ENCODE measurements at places on chromosomes 3 and 15.

DNA sequence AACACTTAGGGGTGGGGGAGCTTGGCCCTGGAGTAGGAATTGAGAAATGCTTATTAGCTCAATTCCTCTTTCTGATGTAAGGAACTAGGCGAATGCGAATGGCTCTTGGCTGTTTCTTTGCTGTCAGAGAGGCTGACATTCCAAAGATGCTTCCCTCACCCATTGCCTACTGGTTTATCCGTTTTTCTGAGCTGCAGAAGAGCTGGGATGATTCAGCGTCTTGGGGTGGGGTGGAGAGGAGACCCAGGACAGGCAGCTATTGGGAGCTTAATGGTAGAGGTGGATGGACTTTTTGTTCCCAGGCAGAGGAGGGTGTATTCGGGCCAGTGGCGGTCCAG, 9.8 kb downstream of the PLEKHO2 start:
- DNase-seq, result no peak

DNA sequence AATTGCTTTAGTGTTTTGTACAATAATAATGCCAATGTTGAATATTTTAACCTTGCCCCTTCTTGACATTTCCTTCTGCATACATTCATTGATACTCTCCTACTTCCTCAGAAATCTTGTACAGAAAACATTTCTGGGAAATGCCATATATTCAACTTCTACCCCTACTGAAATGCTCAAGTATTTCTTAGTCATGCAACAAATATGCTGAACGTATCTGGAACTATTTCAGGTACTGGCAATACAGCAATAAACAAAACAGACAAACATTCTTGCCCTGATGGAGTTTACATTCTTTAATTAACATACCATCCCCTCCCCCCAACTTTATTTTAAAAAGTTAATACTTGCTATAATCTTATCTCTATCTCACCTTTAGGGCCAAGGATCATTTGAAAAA, 147.2 kb downstream of the STAG1 start:
- DNase-seq, result no peak

- DNase-seq, result no peak
These were observed 36.7 kb downstream of the FLNB start for GRCh38 chr3:58044691-58045483.

DNA sequence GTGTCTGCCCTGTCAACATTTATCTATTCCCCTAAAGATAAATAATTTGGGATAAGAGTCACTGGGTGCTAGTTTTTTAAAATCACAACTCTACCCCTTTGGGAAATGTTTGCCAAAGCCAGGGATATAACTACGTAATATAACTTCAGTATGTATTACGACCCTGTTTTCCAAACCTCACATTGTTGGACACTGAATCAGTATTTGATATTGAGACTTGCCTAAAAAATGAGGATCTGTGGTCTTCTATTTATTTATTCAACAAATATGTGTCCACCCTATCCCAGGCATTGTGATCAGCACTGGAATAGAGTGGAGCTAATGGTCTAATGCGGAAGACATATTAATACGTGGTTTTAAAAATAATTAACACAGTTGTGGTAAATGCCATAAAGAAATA, 4.5 kb upstream of the MGA start:
- no peak for DNase-seq

DNA sequence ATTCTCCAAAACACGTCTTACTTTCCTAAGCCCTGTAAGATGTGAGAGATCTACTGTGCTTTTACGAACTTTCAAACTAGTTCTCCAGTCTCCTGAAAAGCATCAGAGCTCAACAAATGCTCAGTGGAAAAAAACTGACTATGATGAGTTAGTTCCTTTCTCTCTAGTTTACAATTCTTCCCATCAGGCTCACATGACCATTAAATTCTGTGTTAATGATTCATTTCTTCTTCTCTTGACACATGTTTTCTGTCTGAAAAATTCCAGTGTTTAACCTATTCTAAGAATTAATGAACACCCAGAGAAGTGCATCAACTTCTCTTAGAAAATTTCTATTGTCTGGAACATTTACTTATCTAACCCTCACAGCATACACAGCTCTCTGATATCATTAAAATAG, 844.3 kb downstream of the SI start:
- no peak for DNase-seq

GRCh38 chr15:73711526-73711925, 27.3 kb downstream of the CD276 start:
- DNase-seq, result no peak

GRCh38 chr3:122031123-122031468, 9.0 kb upstream of the ILDR1 start:
- no peak for DNase-seq

DNA sequence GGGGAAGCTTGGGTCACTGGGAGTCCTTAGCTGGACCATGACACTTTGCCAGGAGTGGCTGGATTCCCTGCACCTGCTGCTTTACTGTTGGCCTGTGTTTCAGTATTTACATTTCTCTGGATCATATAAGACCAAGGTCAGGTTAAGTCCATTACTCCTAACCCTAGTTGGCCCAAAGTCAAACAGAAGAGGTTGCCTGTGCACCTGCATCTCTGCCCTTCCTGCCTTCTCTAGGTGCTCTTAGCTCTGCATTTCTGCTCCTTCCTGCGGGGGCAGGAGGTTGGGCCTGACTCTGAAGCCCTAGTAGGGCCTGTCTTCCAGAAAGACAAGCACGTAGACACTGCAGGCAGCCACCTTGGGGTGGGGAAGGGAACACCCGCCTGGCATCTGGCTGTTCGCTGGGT, 124.3 kb downstream of the RPLP1 start:
- no peak for DNase-seq

- no peak for DNase-seq
These were observed 25.5 kb downstream of the FAM174B start for GRCh38 chr15:92629975-92630626.

GRCh38 chr3:33287672-33288282, 10.5 kb downstream of the FBXL2 start:
- DNase-seq, result no peak

DNA sequence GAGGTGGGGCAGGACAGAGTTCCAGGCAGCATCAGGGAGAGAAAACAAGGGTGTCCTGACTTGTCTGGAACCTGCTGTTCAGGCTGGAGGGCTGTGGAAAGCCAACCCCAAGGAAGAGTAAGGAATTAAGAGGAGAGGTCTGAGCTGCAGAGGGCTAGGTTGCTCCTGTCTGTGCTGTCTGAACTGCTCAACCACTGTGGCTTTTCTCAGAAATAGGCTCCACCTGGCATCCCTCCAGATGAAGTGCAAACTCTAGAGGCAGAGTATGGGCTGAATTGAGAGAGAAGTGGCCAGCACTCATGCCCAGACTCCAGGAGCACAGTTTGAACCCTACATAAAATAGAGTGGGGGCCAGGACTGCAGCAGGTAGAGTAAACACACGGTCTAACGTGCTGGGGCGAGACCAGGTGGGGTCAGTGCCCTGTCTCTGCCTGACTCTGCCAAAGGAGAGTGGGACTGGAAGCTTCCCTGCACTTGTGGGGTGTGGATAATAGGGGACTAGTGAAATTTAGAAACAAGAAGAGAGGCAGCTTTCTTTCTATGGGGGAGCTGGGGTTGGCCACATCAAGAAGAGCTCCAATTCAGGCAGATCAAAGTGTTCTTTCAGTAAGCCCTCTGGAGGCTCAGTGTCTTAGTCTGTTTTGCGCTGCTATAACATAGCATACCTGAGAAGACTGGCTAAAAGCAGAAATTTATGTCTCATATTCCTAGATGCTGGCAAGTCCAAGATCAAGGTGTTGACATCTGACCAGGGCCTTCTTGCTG, 28.0 kb upstream of the MNS1 start:
- DNase-seq, result no peak

DNA sequence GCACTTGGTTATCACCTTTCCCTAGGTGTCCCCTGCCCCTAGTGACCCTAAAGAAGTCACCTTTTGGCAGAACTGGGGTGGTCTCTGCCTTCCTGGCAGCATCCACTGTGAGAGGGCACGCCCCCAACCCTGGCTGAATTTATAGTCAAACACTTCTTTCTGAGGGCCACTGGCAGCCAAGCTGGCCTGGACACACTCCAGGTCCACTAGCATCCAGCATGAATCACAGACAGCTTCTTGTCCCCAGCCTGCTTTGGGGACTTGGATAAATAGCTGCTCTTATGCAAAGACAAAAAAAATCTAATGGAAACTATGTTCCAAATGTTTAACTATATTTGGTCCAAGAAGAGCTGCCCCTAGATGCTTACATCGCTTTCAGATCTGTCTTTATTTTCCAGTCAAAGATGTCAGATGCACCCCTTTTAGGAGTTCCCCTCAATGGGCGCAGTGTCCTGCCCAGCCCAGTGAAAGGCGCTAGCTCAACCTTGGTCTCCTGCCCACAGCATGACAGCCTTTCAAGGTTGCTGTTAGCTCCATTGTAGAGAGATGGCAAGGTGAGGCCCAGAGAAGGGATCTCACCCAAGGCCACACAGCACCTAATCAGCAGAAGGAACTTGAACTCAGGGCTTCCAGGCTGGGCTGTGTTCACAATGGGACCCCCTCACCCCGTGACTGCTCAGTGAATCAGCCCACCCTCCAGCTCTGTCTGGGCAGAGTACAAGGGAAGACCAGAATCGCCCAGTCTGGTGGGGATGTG, 7.0 kb downstream of the RASL12 start:
- no peak for DNase-seq

DNA sequence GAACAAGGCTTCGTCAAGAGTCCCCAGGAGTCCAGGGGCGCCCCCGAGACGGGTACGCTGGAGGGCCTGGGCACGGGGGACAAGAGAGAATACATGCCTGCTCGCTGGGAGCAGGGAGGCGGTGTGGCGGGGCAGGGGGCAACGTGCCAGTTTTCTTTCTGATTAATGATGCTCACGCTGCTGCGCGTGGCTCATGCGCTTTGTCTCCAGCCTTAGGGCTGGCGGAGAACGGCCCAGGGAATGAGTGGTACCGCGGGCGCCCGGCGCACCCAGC, 408 bp upstream of the ARPP21 start:
- DNase-seq, result no peak

- DNase-seq, result no peak
These were observed 70.1 kb downstream of the HCN4 start for GRCh38 chr15:73298522-73299245.

DNA sequence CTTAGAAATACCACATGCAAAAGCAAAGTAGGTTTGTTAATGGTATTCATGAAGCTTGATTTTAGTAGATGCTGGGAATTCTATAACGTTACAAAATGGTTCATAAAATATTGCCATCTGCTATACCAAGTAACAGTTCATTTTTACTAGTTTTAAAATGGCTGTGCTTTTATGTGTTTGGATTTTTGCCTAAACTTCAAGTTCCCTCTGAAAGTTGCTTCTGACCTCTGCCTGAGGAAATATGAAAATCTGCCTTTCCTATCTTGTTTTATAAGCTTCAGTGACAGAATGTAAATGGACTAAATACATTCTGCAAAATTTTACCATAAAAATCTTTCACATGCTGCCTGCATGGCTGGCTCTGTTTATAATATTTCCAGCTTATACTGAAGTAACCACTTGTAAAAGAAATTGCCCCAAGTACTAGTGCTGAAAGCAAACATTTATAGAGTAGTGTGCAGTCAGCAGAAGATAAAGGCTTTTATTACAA, 560.7 kb upstream of the ROBO2 start:
- no peak for DNase-seq

- no peak for DNase-seq
These were observed 224.7 kb downstream of the CACNA2D3 start for GRCh38 chr3:54347060-54347459.

GRCh38 chr3:72261566-72262564, 476.9 kb upstream of the PROK2 start:
- no peak for DNase-seq

DNA sequence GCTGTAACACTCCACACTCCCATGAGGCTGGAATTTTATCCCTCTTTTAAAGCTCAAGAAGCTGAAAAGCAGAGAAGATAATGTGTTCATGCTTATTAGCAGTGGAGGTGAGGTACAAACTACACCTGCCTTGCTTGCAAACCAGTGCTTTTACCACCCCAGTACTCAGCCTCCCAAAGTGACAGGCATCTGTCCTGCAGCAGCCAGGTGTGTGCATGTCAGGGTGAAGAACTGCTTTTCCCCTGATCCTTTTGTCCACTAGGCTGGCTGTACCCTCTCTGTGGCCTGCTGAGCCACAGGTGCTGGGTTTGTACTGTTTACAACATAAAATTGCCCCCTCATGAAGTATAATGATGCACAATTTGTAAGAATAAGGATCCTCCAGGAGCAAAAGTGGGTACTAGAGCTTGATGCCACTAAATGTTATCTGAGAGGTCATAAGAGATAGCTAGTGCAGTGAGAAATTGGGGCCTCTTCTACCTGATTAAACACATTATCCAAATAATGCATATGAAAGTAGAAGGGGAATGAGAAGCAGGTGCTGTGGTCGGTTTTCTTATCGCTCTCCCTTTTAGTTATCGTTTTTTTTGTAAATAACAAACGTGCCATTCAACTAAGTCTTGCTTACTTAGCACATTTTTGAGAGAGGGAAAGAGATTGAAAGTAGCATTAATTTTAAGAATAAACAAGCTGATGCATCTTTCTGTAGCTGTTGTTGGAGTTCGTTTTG, 39.2 kb upstream of the GADL1 start:
- DNase-seq, result no peak

GRCh38 chr15:50531163-50531562, 15.3 kb downstream of the USP50 start:
- DNase-seq, result no peak

DNA sequence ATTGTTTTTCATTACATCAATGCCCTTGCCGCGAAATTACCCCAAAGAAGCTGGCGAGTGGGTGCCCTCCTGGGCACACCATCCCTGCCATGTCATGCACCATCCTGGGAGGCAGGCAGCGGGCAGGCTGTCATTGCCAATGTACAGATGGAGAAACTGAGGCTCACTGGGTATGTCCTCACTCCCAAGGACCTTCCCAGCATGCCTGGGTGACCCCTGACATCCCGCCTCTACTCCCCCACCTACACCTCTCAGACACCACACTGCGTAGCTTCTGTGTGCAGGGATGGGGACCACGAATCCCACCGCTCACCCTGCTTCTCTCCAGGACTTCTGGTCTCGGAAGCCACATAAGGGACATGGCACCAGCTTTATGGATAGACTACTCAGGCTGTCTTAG, 41.0 kb upstream of the SLC41A3 start:
- no peak for DNase-seq

DNA sequence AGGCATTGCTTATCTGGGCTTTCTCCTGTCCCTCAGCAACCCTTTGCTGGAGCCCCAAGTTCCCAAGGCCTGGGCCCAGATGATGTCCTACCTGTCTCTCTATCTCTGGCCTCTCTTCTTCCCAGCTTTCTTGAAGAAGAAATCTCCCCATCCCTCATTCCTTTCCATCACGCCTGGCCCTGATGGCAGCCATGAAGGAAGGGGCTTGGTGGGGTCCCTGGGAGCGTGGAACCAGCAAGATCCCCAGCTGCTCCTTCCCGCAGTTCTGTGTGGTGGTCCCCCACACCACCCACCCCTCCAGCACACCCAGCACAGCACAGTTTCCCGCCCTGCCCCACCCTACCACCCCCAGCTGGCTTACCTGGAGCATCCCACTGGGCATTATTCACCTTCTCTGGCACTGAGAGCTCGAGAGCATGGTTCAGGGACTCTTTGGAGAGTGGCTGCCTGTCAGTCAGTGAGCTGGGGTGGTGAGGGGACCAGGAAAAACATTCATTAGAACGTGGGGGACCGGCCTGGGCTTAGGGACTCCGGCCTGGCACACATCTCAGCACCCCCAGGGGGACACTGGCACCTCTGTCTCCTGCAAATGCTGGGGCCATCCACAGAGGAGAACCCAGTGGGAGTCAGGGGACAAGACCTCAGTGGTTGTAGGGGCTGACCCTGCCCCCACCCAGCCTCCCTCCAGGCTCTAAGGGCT, 26.6 kb downstream of the ACSBG1 start:
- DNase-seq, result no peak

- DNase-seq, result no peak
These were observed 243.2 kb upstream of the LRRN1 start for GRCh38 chr3:3556078-3556477.
